HT1080 (cell line): ENCODE measurements at places on chromosomes 3 and 15.

DNA sequence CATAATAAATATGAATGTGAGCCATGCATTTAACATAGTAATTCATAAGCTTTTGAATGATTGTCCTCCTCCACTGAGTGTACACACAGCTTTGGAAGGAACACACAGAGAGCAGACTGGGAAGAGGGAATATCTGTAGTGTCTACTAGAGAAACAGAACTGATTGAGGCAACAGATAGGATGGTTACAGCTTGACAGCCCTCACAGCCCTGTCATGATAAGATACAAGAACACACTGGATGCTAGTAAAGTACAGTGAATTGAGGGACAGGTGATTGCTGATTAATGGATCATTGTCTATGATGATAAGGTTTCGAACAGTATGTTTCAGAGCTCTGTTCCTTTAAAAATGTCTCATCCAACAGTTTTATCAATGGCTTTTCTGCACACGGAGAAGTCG lies 383.4 kb upstream of the GBE1 start:
- DNase-seq, result no peak

GRCh38 chr3:193851941-193852674 lies 259.1 kb downstream of the OPA1 start:
- no peak for DNase-seq

DNA sequence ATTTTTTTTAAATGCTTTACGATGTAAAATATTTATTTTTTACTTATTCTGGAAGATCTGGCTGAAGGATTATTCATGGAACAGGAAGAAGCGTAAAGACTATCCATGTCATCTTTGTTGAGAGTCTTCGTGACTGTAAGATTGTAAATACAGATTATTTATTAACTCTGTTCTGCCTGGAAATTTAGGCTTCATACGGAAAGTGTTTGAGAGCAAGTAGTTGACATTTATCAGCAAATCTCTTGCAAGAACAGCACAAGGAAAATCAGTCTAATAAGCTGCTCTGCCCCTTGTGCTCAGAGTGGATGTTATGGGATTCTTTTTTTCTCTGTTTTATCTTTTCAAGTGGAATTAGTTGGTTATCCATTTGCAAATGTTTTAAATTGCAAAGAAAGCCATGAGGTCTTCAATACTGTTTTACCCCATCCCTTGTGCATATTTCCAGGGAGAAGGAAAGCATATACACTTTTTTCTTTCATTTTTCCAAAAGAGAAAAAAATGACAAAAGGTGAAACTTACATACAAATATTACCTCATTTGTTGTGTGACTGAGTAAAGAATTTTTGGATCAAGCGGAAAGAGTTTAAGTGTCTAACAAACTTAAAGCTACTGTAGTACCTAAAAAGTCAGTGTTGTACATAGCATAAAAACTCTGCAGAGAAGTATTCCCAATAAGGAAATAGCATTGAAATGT lies 15.6 kb downstream of the THBS1 start:
- DNase-seq, result no peak

GRCh38 chr3:180282386-180282785 lies 245.6 kb upstream of the PEX5L start:
- DNase-seq, result no peak

DNA sequence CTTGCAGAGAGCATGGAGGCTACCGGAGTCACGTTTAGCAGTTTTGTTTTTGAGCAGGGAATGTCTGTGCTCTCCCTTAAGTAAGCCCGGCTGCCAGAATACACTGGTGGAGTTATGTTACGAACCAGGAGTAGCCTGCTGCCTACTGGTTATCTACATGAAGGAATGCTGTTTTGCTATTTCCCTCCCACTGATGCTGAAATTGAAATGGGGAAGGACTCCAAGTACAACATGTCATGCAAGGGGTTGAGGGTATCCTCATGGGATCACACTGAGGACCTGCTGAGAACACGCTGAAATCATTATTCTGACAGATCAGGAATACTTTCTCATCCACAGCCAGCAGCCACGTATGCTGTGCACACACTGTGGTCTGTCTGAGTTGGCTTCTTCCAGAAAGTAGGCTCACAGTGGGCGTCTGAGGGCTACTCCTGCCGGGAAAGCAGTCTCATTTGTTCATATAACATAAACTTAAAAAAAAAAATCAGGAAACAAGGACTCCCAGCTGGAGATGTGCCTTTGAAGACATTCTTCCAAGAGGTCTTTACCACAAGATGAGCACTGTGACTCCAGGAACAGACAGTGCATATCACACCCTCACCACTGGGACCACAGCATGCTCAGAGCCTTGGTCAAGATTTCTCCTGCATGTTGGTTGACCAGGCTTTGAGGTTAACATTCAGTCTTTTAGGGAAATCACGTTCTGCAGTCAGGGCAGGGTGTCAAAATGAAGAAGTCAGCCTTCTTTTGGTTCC lies 300.4 kb upstream of the RASGRP1 start:
- DNase-seq, result no peak

DNA sequence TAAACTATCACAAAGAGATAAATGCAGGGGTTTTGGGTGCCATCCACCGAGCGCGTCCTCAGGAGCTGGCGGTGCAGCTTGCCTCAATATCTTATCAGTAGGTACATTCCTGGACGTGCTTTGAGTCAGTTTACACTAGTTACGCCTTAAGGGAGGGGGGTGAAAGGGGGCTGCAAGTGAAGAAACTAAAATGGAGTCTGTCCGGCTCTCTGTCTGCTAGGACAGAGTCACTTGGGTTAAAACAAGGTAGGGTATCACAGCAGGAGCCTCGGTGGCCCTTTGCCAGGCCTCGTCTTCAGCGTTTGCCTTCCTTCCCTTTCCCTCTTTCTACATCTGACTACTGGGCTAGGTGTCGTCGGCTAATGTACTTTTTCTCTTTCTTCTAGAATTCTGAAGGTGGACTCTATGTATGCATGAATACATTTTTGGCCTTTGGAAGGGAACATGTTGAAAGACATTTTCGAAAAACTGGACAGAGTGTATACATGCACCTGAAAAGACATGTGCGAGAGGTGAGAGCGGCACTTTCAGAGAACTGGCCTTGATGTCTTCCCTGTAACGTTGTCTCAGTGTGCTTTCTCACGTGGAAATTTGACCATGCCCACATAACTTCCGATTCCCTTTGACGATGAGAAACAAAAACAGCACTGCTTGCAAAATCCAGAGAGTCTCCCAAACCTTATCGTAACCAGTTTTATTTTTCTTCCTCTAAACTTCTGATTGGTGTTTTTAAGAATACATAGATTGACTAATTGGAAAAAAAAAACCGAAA lies 28.8 kb downstream of the USP13 start:
- DNase-seq, result no peak

- no peak for DNase-seq
Measured at GRCh38 chr3:23404246-23404645, 201.1 kb downstream of the UBE2E2 start.

- no peak for DNase-seq
Measured at GRCh38 chr3:38510631-38511030, 14.5 kb downstream of the EXOG start.

GRCh38 chr15:93027413-93027812 lies 61.6 kb downstream of the RGMA start:
- no peak for DNase-seq

DNA sequence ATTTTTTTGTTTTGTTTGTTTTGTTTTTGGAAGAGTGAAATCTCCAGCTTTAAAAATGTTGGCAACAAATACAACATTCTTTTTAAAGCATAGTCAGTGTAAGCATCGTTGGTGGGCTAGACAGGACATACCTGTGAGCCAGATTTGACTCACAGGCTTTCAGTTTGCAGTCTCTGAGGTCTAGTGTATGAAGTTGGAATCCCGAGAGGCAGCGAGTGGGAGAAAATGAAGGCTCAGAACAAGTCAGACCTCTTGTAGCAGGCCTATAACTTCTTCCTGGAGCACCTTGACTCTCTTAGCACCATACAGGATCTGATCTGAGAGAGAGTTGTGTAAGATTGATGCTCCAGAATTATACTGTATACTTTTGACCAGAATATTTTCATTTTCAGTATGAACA lies 60.2 kb downstream of the CNTN4 start:
- no peak for DNase-seq

GRCh38 chr3:121698476-121698875 lies 37.8 kb upstream of the HCLS1 start:
- DNase-seq, result no peak

DNA sequence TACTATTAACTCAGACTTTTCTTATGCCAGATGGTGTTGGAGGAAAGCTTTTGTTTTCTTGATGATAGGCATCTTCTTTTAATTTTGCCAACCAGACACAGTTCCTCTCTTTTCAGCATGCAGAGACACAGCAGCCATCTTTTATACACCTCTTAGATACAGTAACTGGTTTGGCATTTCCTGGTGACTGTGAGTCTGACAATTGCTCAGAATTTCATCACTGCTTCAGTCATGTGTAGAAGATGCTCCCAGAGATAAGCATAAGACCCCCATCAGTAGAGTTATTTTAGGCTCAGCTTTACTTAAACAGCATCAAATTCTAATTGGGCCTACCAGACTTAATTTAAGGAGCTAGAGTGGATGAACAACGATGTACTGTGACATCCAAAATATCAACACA lies 779.0 kb downstream of the SQOR start:
- DNase-seq, result peak; percentile 76

GRCh38 chr15:50624616-50625168 lies 61.9 kb downstream of the TRPM7 start:
- DNase-seq, result no peak

- DNase-seq, result peak; percentile 34
Measured at GRCh38 chr3:52153389-52154096, 680 bp downstream of the POC1A start.

- DNase-seq, result no peak
Measured at GRCh38 chr3:9791790-9792404, 376 bp downstream of the TADA3 start.

DNA sequence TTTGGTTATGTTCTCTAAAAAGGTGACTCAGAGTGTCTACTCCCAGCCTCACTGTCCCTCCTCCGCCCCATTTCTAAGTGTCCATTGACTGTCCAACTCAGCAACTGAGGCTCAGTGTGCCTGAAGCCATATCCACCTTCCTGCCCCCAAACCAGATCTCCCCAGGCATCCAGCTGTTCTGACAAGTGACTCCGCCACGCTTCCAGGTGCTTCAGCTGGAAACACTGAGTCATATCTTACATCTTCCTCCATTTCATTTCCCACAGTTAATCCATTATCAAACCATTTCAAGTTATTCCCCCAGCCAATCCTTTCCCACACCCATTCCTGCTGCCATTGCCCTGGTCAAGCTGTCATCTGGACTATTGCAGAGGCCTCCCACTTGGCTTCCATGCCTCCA lies 17.1 kb downstream of the MAGEF1 start:
- DNase-seq, result peak; percentile 20

- DNase-seq, result peak; percentile 69
Measured at GRCh38 chr15:29612096-29612495, 210.2 kb downstream of the TJP1 start.

DNA sequence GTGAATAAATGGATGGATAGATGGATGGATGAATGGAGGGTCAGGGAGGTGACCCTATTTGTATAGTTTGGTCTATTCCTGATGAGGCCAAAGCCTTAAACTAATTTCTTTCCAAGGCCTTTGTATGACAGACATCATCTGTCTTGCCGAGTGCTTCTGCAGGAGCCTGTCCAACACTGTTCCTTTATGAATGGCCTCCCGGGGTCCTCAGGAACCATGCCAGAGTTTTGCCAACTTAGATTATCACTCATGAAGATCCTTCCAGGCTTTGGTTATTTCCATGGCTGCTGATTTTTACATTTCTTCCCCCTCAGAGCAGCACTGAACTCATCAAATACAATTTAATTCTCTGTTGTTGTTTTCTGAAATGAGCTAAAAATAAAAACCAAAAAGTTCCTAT lies 133.0 kb upstream of the SOX2 start:
- DNase-seq, result no peak

DNA sequence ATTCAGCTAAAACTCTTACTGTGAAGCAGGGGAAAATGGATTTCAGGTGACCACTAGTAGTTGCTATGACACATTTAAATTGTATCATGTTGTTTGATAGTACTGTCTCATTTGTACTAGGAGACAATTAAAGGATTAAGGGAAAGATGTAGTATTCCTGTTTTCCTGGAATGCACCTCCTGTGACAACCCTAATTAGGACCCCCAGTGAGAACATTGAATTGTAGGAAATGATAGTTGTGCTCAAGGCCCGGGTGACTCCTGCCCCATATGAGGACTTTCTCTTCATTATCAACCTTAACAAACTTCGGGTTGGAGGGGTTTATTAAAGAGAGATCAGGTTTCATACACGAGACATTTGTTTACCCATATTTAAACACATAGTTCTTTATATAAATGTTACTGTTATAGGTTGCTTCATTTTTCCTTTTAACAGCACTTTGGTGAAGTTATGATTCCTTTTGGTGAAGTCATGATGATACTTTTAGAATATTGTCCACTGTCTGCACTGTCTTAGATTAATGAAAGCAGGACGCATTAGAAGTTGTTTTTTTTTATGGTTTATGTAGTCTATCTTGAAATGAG lies 392.6 kb upstream of the NAALADL2 start:
- no peak for DNase-seq

- no peak for DNase-seq
Measured at GRCh38 chr3:112012205-112012992, 13.7 kb downstream of the TAGLN3 start.

DNA sequence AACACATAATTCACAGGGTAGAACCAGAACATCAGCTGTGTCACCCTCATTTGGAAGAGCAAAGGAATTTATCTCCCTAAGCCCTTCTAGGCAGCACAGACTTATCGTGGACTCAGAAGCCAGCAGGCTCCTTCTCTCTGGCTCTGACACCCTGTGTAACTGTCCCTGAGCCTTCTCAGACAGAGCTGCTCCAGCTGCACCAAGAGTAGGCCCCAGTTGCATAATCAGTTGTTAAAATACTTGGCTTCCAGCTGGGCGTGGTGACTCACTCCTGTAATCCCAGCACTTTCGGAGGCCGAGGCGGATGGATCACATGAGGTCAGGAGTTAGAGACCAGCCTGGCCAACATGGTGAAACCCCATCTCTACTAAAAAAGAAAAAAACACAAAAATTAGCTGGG lies 49.4 kb upstream of the ACVR2B start:
- peak; percentile 48 for DNase-seq

DNA sequence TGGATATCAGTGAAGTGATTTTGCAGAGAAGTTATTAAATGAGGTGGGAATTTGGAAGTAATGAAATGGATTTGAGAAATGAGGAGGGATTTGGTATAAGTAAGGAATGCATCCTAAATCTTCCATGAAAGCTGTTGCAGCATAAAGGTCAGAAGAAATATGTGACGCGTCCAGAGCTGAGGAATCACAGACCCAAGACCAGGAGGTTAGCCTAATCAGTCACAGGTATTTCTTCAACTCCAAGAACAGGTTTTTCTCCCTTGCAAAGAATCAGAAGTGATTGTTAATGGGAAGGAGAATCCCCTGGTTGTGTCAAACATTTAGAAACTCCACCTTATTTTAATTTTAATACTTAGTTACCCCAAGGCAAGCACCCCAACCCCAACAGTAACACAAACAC lies 253.2 kb downstream of the MEX3B start:
- DNase-seq, result no peak

DNA sequence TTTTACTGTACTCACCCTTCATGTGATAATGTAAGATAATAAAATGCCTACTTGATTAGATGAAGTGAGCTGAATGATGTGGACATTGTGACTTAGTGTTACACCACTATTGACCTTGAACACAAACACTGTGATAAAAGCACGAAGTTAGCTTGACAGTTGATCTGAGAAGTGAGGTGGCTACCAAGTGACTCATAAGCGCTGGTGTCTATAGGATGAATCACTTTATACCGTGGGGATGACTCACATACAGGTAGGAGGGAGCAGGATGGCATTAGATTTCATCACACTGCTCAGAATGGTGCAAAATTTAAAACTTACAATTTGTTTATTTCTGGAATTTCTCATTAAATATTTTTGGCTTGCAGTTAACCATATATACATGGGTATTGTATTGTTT lies 174.7 kb upstream of the CNTN3 start:
- DNase-seq, result peak; percentile 89

- DNase-seq, result no peak
Measured at GRCh38 chr3:196012941-196013476, 68.9 kb downstream of the TFRC start.
